ENCODE measurements at places on chromosomes 13 and 19. TPM values are rescaled to one million over a fixed set of nuclear protein-coding genes. Genes with fewer than 3 reads are reported as not detected.

The CYP2F1 gene
- not detected for total RNA-seq

The CHST8 gene
- not detected for total RNA-seq

The FGF22 gene
- total RNA-seq, result 1.9 TPM

The IFNL1 gene
- not detected for total RNA-seq

The F2RL3 gene
- total RNA-seq, result not detected

DNA sequence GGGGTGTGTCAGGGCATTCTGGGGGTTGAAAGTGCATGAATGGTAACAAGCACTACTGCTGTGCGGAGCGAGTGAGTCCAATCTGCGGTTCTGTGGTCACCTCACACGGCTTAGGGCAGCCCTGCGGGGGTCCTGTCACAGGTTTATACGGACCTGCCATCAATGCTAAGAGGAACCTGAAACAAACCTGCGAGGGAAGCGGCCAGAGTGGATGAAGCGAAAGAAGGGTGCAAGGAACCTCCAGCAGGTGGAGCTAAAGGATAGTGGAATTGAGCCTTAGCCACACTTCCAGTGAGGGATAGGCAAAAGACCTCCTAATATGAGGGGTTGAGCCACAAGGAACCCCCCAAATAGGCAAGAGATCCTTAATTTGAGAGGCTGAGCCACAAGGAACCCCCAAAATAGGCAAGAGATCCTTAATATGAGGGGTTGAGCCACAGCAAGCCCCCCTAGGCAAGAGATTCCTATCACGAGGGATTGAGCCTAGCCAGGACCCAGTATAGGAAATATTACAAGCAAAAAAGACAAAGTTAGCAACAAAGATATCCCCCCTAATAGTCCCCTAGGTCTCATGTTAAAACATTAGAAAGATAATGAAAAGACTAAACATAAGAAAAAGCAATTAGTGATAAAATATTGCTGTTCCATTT, 6.3 kb upstream of the ZNF69 start:
- DNase-seq, result peak; percentile 52

DNA sequence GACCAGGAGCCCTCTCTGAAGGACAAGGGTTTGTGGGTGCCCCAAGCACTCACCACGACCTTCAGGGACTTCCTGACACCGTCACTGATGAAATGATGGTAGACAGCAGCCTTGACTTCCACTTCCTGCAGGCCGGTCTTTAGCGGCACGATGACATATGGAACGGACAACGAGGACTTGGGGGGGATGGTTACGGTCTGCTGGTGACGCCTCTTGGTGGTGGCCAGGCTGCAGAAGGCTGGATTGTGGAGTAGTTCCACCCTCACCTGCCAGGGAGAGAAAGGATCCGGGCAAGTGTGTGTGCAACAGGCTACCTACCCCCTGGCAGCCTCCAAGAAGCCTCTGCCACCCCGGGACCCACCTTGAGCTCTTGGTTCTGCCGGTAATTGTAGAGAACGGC, 23.2 kb downstream of the C3 start:
- DNase-seq, result no peak

DNA sequence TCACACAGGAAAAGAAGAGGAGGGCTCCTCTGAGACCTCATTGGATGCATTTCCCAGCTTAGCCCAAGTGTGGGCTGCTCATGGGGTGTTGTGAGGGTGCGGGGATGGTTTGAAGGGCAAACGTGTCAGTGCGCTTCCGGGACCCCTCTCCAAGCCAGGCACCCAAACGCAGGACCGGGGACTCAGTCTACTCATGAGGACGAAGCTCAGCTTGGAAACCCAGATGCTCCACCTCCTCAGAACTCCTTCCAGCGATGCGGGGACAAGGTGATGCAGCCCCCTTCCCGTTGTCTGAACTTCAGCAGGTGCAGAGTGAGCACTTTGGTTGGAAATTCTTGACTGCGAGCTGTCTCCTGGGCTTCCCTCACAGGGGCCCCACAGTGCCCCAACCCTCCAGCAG, 33.1 kb upstream of the MTIF3 start:
- no peak for DNase-seq

DNA sequence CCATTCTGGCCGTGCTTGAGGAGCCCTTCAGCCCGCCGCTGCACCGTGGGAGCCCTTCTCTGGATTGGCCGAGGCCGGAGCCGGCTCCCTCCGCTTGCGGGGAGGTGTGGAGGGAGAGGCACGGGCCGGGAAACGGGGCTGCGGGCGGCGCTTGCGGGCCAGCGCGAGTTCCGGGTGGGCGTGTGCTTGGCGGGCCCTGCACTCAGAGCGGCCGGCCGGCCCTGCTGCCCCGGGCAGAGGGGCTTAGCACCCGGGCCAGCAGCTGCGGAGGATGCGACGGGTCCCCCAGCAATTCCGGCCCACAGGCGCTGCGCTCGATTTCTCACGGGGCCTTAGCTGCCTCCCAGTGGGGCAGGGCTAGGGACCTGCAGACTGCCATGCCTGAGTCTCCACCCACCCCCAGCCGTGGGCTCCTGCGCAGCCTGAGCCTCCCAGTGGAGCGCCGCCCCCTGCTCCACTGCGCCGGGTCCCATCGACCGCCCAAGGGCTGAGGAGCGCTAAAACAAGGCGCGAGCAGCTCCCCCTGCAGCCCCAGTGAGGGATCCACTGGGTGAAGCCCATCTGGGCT, 76.5 kb downstream of the PCDH20 start:
- DNase-seq, result no peak

DNA sequence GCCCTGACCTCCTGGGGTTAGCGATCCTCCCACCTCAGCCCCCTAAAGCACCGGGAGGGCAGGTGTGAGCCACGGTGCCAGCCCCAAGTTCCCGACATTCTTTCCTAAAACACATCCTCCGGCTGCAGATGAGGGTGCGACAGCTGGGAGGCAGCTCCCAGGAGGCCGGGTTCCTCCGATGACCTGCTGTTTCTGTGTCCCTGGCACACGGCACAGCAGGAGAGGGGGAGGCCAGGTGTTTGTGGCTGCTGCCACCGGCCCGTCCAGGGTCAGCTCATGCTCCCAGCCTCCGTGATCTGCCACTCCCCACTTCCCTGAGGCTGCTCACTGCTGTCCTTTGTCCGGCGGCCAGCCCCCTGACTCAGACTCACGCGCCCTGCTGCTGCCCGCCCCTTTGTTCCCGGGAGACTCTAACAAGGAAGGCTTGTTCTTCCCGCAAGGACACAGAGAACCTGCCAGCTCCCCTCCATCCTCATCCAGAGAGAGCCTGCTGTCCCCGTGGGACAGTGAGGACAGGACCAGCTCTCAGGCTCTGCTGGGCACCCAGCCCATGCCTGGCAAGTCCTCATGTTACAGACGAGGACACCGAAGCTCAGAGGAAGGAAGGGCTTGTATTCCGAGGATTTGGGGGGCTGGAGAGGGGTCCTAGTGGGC, 10.6 kb upstream of the MADCAM1 start:
- no peak for DNase-seq

GRCh38 chr13:114027826-114028225, 54.0 kb upstream of the C13orf46 start:
- no peak for DNase-seq

Data from CD4-positive, alpha-beta memory T cell (primary cell).